ENCODE measurements at places on chromosomes 2 and 18.

GRCh38 chr2:70922235-70923234 is 13.2 kb upstream of the ATP6V1B1 start:
- DNase-seq: peak; percentile 52

GRCh38 chr2:216620786-216621185 is 12.4 kb upstream of the IGFBP2 start:
- DNase-seq: no peak

- no peak for DNase-seq
These were observed 43.2 kb downstream of the CYB5A start for GRCh38 chr18:74248595-74248994.

DNA sequence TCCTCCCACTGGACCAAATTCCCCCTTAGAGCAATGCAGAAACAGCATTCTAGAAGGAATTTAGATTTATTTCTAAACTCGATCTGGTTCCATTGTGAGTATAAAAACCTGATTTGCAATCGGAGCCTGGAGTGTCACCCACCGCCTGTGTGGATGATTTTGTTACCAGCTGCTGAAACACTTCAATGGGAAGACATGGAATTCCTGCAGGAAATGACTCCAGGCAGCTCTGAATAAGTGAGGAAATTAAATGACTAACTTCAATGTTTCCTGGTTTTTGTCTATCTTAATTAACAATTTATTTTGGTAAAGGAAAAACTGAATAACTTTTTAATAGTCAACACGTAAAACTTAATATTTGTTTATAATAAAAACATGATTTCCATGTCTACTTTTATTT is 19.3 kb downstream of the CTAGE1 start:
- DNase-seq: no peak

DNA sequence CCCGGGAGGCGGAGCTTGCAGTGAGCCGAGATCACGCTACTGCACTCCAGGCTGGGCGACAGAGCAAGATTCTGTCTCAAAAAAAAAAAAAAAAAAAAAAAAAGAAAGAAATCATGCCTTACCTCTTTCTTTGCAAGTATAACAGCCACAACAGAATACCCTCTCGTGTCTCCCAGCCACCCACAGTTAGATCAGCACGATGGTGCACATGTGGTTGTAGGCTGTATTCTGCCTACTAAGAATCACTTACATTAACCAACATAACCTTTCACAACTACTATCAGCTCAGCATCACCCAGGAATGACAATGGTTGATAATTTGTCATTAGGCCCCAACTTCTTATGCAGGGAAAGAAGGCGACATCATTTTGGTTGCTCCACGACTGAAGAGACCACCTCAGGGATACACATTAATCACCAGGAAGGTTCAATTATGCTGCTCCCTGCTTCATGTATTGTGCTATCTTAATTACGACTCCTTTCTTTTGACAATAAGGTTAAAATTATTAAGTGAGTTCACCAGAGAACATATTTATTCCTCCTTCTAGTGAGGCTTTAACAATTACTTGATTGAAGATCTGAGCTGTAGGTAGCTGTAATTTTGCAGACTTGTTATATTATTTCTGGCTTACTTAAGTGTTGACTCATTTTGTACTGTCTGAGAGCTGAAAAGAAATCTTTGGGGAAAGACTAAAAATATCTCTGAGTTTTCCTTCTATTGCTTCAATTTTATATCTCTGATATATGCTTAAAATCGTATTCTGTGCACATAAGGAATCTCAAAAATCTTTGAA is 120.1 kb downstream of the LRP1B start:
- DNase-seq: no peak

DNA sequence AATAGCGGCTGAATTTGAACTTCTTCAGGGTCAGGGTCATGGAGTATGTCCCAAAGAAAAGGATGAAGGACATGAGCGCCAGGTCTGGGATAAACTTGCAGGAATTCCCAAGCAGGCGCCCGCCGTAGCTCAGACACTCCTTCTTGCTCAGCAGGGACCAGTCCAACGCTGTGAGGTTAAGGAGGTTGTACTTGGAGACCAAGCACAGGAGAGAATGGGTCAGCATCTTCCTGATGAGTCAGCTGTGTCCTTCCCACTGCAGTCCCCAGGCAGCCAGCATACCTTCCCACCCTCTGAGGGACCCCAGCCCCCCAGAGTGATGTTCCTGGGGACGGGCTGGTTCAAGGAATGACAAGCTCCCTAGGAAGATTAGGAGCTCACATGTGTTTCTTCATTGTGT is 40.9 kb downstream of the MTHFD2 start:
- DNase-seq: no peak

- DNase-seq: no peak
These were observed 1.4 kb upstream of the RAB3GAP1 start for GRCh38 chr2:135050684-135051083.

GRCh38 chr2:197453914-197454398 is 604 bp downstream of the COQ10B start:
- DNase-seq: no peak

DNA sequence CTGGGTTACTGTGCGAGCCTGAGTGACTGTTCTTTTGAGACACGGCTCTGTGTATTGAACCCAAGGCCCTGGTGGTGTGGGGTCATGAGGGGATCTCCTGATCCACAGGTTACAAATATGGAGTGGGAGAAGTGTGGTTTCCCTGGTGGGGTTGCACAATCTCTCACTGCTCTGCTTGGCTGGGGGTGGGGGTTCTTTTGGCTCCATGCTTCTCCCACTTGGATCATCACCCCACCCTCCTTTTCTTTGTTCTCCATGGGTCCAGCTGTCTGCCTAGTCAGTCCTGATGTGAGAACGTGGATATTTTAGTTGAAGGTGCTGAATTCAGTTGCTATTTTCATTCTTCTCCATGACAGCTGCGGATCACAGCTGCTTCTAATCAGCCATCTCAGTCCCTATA is 37.8 kb downstream of the AGPS start:
- no peak for DNase-seq

DNA sequence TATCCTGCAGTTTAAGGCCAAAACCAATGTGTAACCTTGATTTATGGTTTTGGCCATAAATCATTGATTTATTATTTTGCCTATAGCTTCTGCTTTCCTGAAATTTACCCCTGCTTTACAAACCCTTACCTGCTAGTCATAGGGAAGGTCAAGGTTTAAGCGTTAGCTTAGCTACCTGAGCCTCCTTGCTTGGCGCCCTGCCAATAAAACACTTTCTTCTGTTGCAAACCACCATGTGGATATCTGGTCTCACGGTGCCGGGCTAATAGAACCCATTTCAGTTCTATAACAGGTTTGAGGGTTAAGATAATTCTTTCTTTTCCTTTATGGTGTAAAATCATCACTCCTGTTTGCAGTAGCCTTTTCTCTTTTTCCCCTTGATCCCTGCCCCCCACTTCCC is 72.2 kb downstream of the PDK1 start:
- DNase-seq: no peak

- no peak for DNase-seq
These were observed 55.4 kb downstream of the COL5A2 start for GRCh38 chr2:189124175-189124574.

DNA sequence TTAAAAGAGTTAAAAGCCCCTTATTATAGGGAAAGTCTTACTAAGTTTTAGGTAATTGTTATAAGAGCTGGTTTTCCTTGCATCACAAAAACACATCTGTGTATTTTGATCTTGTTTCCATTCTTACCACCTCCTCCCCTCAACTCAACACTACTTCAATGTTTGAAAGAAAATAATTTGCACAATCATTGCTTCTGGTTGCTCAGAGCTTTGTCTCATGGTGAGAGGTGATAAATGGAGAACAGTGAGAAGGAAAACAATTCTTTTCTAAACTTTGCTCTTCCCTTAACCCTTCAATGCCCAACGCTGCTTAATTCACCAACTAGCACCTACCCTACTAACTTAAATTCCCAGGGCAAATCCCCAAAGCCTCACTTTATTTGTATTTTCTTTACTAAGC is 268.1 kb upstream of the LINC00305 start:
- peak; percentile 4 for DNase-seq

GRCh38 chr2:99878581-99879350 is 263.6 kb downstream of the AFF3 start:
- no peak for DNase-seq

DNA sequence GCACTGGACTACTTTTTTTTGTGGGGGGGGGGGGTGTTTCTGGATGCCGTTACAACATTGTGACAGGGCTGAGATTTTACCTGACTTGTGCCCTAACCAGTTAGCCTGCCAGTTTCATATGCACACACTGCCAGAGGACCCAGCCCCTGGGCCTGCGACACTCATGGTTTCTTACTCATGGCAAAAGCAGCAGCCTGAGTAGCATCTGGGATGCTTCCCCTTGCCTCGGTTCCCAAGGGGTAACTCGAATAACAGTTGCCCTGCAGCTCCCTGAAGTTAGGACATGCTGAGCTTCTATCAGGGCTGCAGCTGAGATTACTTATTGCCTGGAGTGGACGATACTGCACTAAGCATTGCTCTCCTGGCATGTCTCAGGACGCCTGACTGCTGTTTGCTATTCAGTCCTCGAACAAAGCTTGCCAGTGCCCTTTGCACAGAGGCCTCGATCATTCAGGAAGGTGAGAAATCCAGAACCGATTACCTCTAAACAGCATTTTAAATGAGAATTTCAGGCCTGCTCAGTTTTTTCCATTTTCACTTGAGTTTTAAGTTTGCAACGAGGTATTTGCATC is 47.9 kb downstream of the TRPM8 start:
- DNase-seq: no peak

- DNase-seq: no peak
These were observed 53.4 kb downstream of the THADA start for GRCh38 chr2:43542285-43542933.

GRCh38 chr18:54165450-54165849 is 59.0 kb downstream of the MBD2 start:
- DNase-seq: no peak

- no peak for DNase-seq
These were observed 47.5 kb downstream of the CHRNA1 start for GRCh38 chr2:174716785-174717184.

- no peak for DNase-seq
These were observed 544.2 kb downstream of the SATB2 start for GRCh38 chr2:198913394-198914152.

- DNase-seq: no peak
These were observed 69.9 kb downstream of the CYP26B1 start for GRCh38 chr2:72077702-72078169.

GRCh38 chr2:19911808-19912509 is 10.2 kb upstream of the TTC32 start:
- peak; percentile 46 for DNase-seq

DNA sequence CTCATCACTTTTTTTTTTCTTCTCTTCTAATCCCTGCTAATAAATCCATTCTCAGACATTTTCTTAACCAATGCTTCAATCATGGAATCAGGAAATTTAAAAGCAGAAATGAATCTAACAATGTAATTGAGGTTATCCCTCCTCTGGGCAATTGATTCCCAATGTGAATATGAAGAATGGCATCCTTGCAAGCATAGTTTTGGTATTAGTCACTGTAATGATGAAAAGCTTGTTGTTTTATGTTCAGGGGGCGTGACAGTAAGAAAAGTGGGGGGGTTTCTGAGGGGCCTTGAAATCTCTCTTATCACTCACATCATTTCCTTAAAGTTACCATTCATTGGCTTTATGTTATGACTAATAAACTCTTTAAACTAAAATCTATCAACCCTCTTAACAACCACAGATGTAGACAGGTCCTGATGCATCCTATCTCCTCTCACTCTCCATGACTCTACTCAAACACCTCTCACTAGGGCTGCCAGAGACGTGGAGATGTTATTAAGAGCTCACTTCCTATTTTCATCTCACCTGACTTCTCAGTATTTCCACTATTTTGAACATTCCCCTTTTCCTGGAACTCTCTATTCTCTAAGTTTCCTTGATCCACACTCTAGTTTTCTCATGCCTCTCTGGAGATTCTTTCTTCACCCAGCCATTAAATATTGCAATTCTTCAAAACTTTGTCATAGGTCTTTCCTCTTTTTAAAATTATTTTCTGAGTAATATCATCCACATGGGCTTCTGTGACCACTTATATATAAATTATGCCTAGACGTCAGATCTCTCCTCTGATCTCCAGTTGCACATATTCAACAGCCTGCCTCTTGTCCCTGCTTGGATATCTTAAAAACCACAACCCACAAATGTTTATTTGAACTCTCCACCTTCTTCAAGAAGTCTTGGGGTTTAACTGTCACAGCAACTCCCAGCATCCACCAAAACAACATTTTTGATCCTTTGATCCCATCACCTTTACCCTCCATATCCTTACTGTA is 332.9 kb downstream of the CDH2 start:
- DNase-seq: no peak

DNA sequence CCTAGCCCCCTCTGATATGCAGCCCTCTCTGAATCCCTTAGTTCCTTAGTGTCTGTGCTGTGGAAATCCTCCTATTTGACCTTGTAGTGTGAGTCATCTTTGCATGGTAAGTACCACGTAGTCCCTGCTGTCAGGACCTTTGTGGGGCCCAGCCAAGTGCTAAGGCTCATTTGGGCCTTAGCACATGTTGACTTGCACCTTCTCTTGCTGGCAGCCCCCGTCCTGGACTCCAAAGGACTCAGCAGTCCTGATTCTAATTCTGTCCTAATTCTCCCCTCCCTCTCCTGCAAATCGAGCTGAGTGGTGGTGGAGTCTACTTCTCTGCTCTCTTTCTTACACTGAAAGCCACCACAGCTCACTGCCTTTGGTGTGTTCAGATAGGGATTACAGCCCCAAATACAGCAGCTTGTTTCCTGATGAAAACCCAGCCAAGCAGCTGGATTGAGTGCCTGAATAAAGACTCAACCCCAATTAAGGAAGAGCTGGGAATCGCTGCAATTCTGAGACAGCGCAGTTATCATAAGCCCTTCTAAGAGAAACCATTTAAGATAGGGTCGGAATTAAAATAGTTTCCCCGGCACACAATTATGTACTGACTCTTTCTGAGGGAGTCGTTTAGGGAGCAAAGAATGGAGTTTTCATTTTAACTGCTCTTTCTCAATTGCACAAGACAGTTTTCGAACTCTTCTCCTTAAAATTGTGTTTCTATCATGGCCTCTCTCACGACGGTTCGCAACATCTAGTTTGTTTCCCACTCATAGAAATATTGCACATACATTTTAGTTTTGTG is 215.6 kb upstream of the TNP1 start:
- no peak for DNase-seq

- DNase-seq: no peak
These were observed 4.3 kb downstream of the ZBTB7C start for GRCh38 chr18:48404716-48405507.

- DNase-seq: no peak
These were observed 2.7 kb downstream of the ACTG2 start for GRCh38 chr2:73895473-73895872.

DNA sequence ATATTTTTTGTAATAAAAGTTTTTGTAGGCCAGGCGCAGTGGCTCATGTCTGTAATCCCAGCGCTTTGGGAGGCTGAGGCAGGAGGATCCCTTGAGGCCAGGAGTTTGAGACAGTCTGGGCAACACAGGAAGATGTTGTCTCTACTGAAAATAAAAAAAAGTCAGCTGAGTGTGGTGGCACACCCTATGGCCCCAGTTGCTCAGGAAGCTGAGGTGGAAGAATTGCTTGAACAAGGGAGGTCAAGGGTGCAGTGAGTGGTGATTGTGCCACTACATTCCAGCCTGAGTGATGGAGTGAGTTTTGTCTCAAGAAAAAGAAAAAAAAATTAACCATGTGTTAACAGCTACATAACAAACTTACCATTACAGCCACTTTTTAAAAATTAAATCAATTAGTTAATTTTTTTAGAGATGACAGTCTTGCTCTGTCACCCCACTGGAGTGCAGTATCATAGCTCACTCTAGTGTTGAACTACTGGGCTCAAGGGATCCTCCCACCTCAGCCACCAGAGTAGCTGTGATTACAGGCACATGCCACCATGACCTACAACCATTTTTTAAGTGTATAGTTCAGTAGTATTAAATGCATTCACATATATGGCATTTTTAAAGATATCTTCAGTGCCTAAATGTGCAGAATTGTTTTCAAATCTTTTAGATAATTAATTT is 67.2 kb upstream of the ACYP2 start:
- DNase-seq: no peak
